ENCODE measurements at places on chromosomes 7 and 10.
A peak's percentile ranks its signal among the peaks of the same experiment; 100 is the strongest.

DNA sequence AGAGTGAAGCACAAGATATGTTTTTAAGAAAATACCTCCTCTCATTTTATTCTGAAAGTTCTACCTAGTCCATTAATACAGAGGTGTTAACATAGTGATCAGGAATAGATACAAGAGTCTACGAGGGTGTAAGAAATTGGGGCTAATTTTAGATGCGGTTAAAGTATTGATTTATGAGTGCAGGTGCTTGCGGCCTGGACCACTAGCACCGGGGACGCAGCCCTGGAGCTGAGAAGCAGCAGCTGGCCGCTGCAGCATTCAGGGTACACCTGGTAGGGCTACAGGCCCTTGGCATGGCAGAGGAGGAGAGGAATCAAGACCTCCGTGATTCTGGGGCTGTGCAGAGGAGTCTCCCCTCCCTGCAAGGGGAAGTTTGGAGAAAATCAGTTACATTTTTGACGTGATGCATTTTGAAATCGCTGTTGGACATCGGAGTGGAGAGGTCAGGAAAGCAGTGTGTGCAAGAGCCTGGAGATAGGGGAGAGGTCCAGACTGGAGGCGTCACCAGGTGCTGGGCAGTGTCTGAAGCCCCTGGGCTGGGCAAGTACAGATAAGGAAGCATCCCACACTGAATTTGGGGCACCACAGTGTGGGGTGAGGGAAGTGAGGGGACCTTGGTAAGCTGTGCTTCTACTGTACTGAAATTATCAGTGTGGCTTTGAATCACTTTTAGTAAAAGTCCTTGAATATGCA lies 112.3 kb downstream of the VWC2 start:
- no peak for DNase-seq

DNA sequence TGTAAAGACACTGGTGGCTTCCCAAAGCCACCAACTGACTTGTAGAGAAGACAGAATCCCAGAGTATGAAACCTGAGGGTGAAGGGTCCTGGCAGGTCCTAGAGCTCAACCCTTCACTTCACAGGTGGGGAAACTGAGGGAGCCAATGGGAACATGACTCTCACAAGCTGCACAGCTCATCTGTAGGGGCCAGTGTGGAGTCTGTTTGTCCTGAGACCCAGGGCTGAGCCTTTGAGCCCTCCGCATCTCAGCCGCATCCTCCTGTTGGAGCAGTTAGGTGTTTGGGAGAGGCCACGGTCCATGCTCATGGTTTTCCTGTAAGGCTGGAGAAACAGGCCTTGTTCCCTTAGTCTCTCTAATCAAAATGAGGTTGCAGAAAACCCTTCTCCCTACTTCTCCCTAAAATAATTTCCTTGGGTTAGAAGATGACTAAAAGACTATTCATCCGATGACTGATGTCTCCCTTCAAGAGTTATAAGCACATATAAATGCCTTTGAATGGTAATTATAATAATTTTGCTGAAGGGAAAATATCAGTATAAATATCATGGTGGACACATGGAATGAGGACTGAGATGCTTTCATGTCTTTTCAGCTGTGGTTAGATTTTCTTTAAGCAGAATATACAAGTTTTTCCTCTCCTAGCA lies 10.3 kb downstream of the HTRA1 start:
- no peak for DNase-seq

- DNase-seq, result no peak
Observed at GRCh38 chr7:16960337-16960965, 78.7 kb upstream of the AGR3 start.

GRCh38 chr7:131020759-131021261 lies 286.8 kb upstream of the KLF14 start:
- DNase-seq, result no peak

DNA sequence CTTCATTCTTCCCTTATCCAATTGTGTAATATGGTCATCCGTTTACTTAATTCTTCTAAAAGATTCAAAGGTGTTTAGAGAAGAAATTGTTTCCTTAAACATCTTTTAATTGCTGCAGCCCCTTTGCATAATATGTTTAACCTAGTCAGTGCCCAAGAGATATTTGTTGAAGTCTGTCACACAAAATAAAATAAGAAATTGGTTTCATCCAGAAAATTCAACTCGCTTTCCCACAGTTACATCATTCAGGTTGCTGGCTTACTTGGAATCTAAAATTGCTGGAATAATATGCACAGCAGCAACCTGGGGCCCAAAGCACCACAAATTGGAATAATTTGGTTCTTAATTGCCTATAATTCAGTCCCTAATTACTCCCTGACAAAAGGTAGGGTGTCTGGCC lies 155.1 kb upstream of the ETV1 start:
- DNase-seq, result no peak

GRCh38 chr10:74871595-74872382 lies 45.4 kb downstream of the KAT6B start:
- no peak for DNase-seq

- DNase-seq, result no peak
Observed at GRCh38 chr10:25867321-25867720, 66.7 kb upstream of the MYO3A start.

DNA sequence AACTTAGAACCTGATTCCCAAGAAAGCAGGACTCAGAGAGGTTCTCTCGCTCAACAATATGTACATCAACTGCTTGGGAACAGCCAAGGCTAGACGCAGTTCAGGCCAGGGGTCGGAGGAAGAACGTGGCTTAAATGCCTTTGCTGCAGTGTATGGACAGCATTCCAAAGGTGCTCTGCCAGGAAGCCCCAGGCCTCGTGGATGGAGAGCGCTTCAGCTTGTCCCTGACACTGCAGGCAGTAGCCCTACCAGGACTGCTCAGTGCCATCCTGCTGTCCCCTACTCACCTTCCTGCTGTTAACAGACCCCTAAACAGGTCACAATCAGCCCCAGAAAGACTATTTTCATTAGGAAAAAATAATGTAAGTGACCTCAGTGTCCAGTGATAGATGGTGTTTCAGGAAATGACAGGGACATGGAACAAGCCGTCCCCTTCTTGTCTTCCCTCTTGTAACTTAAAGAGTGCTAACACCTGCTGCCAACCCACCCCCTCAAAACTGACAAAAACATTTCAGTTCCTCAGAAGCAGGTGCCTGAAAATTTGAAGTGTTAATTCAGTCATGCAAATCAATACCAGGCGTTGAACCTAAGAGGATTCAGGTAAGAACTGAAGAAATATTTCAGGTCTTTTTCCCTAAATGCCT lies 16.5 kb downstream of the CREB3L2 start:
- no peak for DNase-seq

DNA sequence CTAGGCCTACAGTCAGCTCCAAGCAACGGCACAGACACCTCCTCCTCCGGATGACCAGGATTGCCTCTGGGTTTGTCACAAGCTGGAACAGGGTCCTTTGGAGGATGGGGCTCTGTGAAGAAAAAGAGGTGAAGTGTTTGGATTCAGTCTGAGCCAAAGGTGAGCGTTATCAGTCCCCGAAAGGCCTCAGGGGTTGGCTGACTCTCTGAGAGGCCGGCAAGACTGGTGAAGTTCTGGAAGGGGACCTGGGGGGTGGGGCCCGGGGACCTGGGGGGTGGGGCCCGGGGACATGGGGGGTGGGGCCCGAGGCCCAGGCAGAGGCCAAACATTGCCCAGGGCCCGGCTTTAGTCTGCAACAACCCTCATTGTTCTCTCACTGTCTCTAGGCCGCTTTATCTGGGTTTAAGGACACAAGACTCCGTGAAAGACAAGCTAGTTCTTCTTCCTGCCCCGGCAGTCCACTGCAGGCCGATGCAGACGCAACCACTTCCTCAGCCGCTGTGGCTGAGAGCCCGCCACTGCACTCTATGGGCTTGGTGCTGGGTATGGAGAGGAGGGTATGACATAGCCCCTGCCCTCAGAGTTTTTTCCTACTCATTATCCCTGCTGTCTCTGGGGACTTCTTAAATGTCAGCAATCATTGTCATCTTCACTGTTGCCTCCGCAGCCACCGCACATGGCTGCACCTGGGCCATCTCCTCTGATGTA lies 27.4 kb upstream of the PSAP start:
- no peak for DNase-seq

- no peak for DNase-seq
Observed at GRCh38 chr7:17807242-17807641, 133.1 kb downstream of the SNX13 start.

DNA sequence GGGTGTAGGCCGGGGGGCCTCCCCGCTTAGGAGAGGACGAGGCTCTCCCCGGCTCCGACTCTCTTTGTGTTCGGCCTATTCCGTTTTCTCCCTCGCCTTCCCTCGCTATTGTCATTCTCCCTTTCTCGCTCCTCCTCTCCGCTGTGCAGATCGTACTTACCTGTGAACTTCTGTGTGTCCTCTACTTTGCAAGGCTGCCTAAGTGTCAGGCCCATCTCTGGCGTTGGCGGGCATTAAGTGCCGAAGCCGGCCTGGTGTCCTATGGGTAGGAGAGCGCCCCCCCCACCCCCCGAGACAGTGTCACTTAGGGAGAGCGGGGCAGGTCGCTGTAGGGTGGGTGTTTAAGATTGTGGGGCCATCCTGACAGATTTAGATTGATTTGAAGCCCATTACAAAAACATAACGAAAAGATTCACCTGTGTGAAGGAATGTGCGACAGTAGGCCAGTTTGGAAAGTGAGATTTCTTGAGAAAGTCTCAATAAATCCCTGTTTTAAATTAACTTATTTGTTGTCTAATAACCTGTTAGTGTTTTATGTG lies 579 bp downstream of the RBM33 start:
- DNase-seq, result peak; percentile 39

DNA sequence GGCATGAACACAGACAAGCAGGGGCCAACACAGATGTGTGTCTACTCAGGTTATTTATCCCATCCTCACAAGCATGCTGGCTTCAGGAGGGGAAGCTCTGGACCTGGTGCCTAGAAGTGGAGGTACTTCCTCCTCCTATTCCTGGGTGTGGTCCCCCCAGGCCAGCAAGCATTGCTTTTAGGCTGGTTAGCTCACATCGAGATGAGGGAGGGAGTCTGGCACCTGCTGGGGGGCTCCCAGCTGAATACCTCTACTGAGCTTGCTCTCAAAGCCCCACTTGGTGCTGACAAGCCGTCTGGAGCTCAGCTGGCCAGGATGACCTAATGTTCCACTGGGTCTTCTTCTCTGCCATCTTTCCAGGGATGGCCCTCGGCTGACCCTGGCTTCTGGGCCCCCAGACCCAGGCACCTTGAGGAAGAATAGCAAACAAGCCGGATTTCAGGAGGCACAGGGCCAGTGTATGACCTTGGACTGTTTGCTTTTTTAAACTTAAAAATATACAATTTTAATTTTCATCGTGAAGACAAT lies 26.8 kb downstream of the FAM241B start:
- no peak for DNase-seq

DNA sequence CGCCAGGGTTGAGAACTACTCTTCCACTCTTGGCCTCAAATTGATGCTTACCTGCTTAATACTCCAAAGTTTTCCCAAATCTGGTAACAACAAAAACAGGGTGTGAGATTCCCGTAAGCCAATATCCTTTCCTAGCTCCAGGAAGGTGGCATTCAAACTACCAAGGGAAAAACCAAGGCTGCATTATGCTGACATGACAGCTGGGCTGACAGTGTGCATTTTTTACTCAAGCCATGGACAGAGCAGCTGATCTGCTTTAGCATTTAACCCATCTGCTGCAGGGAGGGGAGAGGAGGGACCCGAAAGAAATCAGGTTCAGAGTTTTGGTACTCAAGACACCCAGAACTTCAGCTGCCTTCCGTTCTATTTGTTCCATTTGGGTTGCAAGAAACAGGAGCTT lies 49.8 kb upstream of the RAPGEF5 start:
- DNase-seq, result no peak

Measured in effector CD8-positive, alpha-beta T cell (primary cell).